ENCODE measurements at places on chromosomes 2 and 18. TPM values are rescaled to one million over a fixed set of nuclear protein-coding genes. Genes with fewer than 3 reads are reported as not detected.

The CAPG gene
- 136 TPM for polyA plus RNA-seq

The ELMOD3 gene
- polyA plus RNA-seq = 11.2 TPM

The ESCO1 gene
- 11.9 TPM for polyA plus RNA-seq

The PSMA8 gene
- 1.7 TPM for polyA plus RNA-seq

DNA sequence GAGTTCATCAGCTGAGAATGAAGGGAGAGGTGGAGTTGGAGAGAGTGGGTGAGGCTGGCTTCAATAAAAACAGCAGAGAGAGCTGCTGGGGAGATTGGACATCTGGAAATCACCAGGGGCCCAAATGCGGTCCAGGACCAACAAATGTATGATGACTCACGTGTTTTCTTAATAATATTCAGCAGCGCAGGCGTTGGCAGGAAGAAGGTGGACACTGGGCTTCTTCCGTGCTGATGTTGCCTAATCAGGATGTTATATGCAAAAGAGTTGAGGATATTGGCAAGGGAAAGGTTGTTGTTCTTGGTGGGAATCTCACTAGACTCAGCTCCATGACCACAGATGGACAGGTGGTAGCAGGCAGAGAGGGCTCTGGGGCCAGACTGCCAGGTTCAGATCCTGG lies 12.8 kb upstream of the PLA2R1 start:
- DNase-seq = no peak

- DNase-seq = no peak
These were observed 100.9 kb downstream of the AQP4 start for GRCh38 chr18:26764586-26764985.

DNA sequence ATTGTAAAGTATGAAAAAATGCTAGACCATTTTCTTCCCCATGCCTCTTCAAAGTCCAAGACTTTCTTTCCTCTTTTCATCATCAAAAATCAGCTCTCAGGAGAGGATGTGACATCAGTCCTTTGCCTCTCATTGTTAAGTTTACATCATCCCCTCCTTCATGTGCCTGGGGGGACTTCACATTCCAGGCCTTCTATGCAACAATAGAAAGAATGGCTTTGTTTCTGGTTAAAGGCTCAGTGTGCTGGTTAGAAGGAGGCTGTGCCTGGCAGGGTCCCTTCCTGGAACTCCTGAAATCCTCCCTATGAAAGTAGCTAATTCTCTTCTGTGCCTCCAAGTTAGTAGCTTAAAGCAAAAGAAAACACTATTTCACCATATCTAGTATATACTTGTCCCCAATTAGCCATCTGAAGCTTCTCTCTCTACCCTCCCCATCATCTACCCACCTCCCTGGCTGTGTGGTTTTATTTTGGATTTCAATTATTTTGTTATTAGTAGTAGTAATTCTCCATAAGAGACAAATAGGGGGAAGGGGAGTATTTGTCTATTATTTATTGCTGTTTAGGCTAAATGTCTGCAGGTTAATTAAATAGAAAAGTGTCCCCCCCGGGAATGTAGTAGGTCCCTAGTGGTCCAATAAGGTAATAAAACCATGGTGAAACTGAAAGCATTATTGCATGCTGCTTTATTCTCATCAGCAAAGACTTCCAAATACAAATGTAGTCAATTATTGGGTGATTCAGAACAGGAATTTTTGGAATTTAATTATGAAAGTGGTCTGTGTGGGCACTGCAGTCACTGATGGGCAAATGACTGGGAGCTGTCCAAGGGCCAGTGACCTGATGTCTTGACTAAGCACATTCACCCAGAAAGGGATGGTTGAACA lies 69.0 kb downstream of the CPO start:
- no peak for DNase-seq

All from CD4-positive, alpha-beta memory T cell (primary cell).